ENCODE measurements at places on chromosomes 2 and 18. TPM values are rescaled to one million over a fixed set of nuclear protein-coding genes. Genes with fewer than 3 reads are reported as not detected.

CCDC121 gene
- 1.6 TPM for total RNA-seq

VWA3B gene
- not detected for total RNA-seq

RAX gene
- not detected for total RNA-seq

AMER3 gene
- total RNA-seq = not detected

IL36A gene
- total RNA-seq = not detected

SERPINB10 gene
- not detected for total RNA-seq

DES gene
- 0.23 TPM for total RNA-seq

RESP18 gene
- total RNA-seq = not detected

CNTNAP5 gene
- not detected for total RNA-seq

MATN3 gene
- total RNA-seq = 0.05 TPM

Data from liver (tissue), 10 donors.